ENCODE measurements at places on chromosomes 3 and 15.

GRCh38 chr3:2872884-2873283 is 237.3 kb downstream of the IL5RA start:
- no peak for DNase-seq
- no peak overlapping the region for H3K27ac ChIP-seq
- no peak overlapping the region for H3K4me3 ChIP-seq
- H3K4me1 ChIP-seq: no peaks in the 10 kb centered on the region

DNA sequence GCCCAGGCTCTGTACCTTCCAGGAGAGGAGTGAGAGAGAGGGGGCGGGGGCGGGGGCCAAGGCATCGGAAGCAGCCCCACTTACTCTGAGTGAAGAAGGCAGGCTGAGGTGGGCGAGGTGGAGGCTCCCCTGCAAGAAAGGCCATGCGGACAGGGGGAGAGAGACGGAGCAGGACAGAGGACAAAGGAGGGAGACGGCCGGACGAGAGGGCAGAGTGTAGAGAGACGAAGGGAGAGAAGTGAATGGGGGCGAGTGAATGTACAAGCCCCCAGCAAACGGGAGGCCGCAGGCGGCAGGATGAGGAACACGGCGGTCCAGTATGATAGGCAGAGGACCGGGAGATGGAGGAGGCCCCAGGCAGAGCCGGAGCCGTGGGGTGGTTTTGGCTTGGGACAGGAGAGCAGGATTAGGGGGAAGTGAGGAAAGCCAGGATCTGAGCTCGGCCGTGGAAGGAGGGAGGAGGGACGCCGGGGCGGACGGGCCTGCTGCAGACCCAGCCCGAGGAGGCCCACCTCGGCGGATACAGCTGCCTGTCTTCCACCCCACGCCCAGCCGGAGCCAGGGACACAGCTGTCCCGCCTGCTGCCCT is 38.8 kb downstream of the TNK2 start:
- no peak for DNase-seq
- H3K27me3 ChIP-seq: no peaks in the 10 kb centered on the region
- no peaks in the 10 kb centered on the region for H3K36me3 ChIP-seq
- H3K4me1 ChIP-seq: no peaks in the 10 kb centered on the region

GRCh38 chr3:138911621-138912020 is 35.3 kb downstream of the FOXL2 start:
- H3K27ac ChIP-seq: no peak overlapping the region
- H3K4me3 ChIP-seq: no peak overlapping the region
- no peaks in the 10 kb centered on the region for H3K36me3 ChIP-seq
- DNase-seq: no peak

GRCh38 chr15:98938799-98939198 is 68.8 kb downstream of the PGPEP1L start:
- peaks cover 78% of the 10 kb centered on the region for H3K36me3 ChIP-seq
- H3K4me3 ChIP-seq: no peak overlapping the region
- H3K27ac ChIP-seq: no peak overlapping the region
- H3K4me1 ChIP-seq: peaks cover 24% of the 10 kb centered on the region
- DNase-seq: no peak

DNA sequence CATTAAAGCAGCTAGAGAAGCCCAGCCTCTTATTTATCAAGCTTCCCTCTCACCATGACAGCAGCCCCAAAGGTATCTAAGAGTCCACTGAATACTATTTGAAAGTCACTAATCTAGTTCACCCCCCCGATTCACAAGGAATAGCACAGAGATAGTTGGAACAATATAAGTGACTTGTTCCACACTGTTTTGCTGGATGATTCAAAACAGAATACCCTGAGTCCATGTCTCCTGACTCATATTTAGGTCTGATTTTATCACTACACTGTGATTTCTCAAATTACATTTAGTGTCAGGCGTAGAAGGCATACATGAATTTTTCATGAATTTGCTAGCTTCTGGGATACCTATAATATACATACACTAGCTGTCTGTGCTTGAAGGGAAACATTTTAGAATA is 18.7 kb upstream of the EOGT start:
- H3K4me1 ChIP-seq: no peaks in the 10 kb centered on the region
- no peak overlapping the region for H3K27ac ChIP-seq
- H3K27me3 ChIP-seq: no peaks in the 10 kb centered on the region
- H3K4me3 ChIP-seq: no peak overlapping the region

GRCh38 chr3:124092811-124093210 is 100.9 kb upstream of the ROPN1 start:
- H3K4me1 ChIP-seq: peaks cover 77% of the 10 kb centered on the region
- no peak overlapping the region for H3K4me3 ChIP-seq
- H3K27me3 ChIP-seq: no peaks in the 10 kb centered on the region
- H3K27ac ChIP-seq: peak overlapping the region; percentile 82

- no peaks in the 10 kb centered on the region for H3K36me3 ChIP-seq
- DNase-seq: no peak
- no peak overlapping the region for H3K4me3 ChIP-seq
- no peak overlapping the region for H3K27ac ChIP-seq
Measured at GRCh38 chr3:193452338-193452737, 73.8 kb upstream of the ATP13A5 start.

DNA sequence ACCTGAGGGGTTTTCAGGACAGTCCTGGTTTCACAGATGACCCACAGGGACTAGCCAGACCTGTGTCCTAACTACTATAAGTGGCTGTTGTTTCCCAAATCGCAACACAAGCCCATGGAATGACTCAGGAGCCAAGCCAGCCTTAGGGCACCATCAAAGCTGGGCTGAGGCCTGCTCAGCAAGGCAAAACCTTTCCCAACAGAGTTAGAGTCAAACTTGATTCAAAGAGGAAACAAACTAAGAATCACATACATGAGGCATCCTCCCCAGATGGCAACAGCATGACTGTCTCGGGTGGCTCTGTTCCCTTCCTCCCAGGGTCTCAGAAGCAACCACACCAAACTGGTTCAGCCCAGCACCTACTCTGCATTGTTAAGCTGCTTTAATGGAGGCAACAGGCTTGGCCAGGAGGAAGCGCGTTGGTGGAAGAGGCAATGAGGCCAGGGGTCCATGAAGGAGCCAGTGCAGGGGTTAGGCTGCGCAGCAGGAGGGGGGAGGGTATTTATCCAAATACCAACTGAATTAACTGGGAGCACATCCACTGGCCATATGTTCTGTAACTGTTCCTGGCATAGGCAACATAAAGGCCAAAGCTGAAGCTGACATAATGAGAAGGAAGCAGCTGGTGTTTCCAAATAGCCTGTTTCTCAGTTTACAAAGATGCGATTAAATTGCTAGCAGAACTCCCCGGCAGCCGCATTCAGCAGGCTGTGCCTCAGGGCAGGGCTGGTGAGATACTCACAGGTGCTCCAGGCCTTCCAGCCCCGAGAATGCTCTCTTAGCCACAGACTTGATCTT is 102.4 kb downstream of the LRIG1 start:
- H3K27ac ChIP-seq: no peak overlapping the region
- DNase-seq: no peak
- H3K4me3 ChIP-seq: no peak overlapping the region
- no peaks in the 10 kb centered on the region for H3K27me3 ChIP-seq

GRCh38 chr3:62708638-62709373 is 166.4 kb downstream of the CADPS start:
- no peaks in the 10 kb centered on the region for H3K4me1 ChIP-seq
- no peak for DNase-seq
- H3K27ac ChIP-seq: no peak overlapping the region
- no peak overlapping the region for H3K4me3 ChIP-seq
- H3K36me3 ChIP-seq: no peaks in the 10 kb centered on the region
- no peaks in the 10 kb centered on the region for H3K27me3 ChIP-seq
